ENCODE measurements at places on chromosomes 16 and 17.

DNA sequence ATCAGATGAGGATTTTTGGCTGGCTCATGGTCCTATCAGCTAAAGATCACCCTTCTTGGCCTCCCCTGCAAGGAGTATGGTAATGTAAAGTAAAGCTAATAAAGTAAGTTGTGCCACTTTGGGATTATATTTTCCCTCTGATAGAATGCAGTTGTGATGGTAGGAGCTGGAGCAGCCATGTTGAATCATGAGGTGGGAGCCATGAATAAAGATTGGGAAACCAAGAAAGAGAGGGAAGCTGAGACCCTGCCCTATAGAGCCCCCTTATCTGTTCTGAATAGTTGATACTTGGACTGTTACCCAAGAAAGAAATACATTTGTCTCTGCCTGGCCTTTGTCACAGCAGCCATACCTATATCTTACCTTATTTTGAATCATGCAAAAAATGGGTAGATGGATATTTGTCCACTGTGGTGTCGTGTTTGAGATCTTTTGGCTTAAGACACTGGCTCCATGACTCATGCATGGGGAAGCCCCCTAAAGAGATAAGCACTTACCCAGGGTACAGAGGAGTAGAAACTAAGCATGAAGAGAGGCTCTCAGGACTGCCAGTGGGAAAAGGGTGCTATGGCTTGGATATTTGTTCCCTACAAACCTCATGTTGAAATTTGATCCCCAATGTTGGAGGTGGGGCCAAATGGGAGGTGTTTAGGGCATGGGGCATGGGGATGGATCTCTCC lies 17.7 kb upstream of the TVP23A start:
- no peak for DNase-seq

GRCh38 chr16:23518435-23518891 lies 8.2 kb upstream of the GGA2 start:
- DNase-seq = no peak

DNA sequence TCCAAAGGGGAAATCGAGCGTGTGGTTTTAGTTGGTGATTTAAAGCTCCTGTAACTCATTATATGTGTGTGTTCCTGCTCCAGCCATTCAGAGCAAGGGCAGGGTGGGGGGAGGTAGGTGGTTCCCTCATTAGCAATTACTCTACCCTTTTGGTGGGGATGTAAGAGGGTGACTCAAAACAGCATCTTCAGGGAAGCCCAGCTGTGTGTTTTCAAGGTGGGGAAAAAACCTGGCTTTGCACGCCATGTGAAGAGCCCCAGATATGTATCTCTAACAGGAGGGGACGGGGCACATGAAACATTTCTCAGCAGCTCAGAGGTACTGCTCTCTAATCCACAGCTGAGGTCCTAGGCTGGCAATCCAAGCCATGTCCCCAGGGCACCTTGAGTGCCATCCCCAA lies 241.3 kb upstream of the ZFHX3 start:
- no peak for DNase-seq

- DNase-seq = no peak
These were observed 22.4 kb downstream of the CPD start for GRCh38 chr17:30401097-30401496.

GRCh38 chr17:28065706-28066105 lies 23.2 kb downstream of the NLK start:
- no peak for DNase-seq

GRCh38 chr17:19716108-19717030 lies at the start of gene SLC47A2:
Gene SLC47A2 (minus strand): TSS chr17:19716584. CDS start chr17:19716555, 29 bp downstream.
- DNase-seq = no peak

DNA sequence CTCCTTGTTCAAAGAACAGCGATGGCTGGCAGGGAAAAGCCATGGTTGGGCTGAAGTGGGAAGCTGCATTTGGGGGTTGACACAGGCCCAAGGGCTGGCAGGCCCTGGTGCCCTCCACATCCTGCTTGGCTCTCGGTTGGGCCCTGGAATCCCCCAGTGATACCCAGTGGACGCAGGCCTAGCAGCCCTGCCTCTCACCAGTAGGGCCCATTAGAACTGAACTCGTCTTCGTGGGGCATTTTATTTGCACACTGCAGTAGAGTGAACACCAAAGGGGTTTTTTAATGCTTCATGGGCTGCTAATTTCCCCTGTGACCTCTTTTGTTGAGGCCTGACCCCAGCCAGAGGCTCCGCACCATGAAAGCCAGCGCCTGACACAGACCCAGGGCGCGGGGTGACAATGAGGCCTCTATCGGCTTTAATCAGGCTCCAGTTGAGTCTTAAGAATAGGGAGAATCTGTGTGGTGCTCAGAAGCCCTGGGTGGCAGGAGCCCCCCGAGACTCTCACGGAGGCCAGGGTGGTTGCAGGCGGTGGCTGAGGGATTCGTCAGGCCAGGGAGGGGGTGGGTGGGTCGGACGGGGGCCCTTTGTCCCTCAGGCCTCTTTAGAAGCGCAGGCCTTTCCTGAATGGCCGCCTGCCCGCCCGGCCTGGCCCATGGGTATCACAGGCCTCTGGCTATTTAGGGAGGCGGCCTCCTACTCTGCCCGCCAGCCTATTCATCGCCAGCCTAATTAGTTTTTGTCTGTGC lies 199.3 kb downstream of the NTN1 start:
- DNase-seq = no peak

Measured in GM23338 (cell line).